Anterior cingulate cortex (tissue), 58 donors: ENCODE measurements at places on chromosomes 5 and 9.

DNA sequence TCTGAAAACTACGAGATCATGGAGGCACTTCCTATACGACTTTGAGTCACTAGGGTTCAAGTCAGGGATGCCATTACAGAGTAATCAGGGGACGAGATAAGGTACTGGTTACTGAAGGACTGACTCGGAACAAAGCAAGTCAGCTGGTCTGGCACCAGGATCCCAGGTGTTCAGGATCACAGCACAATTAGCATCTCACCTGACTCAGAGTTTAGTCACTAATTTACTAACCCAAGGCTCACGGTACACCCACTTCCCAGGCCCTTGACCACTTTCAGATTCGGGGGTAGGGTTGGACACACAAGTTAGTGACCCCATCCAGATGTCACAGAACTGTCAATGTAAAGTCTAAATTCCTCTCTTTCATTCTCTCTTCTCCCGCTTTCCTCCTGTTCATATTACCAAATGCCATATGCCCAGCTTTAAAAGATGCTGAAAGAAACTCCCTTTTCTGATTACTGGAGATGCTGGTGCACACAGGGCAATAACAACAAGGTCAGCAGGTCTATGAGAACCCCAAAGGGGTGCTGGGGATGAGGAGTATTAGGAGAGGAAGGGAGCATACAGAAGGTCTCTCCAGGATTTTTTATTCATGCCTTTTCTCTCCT, 657.8 kb downstream of the TLE1 start:
- DNase-seq, result no peak

- no peak for DNase-seq
These were observed 5.4 kb downstream of the GOLM1 start for GRCh38 chr9:86093788-86094555.

DNA sequence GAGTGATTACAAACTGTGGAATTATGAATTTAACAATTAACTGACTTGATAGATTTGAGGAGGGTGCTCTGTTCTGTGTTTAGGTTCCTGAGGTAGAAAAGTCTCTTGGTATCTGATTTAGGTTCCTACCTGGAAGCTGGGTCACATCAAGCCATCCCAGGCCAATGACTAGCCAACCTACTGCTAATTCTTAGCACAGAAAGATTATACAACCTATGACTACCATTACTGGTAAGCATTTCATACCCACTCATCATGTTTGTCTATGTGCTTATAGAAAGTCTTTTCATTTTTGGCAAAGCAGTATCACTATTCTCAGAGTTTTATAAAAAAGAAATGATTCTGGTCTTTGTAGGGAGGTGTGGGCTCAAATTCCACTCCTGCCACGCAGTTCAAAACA, 49.7 kb downstream of the GNAQ start:
- DNase-seq, result no peak

DNA sequence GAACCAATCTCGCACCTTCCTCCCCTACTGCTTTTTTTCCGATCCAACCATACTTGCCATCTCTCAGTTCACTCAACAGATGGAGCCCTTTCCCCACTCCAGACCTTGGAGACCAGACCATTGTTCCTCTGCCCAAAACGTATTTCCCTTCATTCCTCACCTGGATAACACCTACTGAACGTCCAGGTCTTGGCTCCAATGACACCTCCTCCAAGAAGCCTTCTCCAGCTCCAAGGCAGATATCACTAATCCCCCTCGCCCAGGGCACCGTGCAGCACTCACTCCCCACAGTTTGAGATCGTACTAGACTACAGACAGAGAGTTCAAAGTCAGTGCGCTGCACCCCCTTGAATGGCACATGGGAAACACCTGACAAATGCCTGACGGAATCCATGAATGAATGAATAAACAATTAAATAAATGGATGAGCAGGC, 47.1 kb upstream of the AKNA start:
- peak; percentile 33 for DNase-seq

DNA sequence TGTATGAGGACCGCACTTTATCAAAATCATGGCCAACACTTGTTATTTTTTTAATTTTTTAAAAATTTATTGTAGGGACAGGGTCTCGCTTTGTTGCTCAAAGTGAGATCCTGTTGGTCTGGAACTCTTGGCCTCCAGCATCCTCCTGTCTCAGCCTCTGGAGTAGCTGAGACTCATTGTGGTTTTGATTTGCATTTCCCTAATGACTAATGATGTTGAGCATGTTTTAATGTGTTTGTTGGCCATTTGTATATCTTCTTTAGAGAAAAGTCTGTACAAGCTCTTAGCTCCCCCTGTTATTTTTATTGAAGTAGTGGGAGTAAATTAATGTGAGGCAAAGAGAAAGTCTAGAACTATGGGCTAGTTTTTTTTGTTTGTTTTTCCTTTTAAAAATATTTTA, 1.6 kb upstream of the RPS6 start:
- no peak for DNase-seq

- DNase-seq, result no peak
These were observed 88.4 kb upstream of the GRAMD2B start for GRCh38 chr5:126334760-126335159.

- no peak for DNase-seq
These were observed 229.3 kb downstream of the SLF1 start for GRCh38 chr5:94847726-94848125.

- no peak for DNase-seq
These were observed 323.8 kb downstream of the PSAT1 start for GRCh38 chr9:78620764-78621163.

GRCh38 chr5:119465640-119466039, 13.3 kb downstream of the HSD17B4 start:
- DNase-seq, result no peak

DNA sequence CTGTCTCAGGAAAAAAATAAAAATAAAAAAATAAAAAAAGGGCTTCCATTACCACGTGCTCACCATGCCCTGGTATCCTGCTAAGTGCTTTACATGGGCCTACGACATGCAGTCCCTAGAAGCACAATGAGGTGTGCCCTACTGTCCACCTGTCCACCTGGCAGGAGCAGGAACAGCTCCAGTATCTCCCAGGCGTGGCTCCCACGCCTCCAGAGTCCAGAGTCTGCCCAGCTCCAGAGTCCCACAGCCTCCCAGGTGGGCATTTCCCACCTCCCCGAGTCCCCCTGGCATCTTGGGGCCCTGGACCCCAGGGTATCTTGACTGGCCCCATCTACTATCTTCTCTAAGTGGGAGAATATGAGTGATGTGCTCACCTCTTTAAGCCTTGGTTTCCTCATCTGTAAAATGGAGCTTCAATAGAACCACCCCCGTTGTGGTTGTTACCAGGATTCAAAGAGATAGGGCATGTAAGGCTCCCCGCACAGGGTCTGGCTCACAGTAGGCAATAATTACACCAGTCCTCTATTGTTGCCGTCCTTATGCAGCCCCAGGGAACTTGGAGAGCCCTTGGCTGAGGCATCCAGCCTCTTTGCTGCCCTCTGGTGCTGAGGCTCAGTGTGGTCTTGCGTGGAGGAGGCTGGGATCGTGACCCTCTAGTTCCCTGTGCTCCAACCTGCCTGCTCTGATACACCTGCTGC, 8.9 kb downstream of the CXCL14 start:
- no peak for DNase-seq

DNA sequence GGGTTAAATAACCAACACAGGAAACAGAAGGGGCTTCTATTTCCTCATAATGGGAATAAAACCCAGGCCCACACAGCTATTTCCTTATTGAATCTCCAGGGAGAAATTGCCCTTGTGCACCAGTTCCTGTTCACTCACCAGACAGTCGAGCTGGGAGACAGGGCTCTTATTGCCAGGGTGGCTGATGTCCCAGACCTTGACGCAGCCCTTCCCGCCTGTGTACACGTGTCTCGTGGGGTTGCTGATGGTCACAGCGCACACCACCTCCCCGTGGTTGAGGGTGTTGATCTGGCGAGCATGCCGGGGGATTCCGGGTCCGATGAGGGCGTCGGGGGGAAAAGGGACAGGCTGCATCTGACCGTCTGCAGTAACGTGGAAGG, 96.5 kb downstream of the TLE1 start:
- DNase-seq, result no peak

DNA sequence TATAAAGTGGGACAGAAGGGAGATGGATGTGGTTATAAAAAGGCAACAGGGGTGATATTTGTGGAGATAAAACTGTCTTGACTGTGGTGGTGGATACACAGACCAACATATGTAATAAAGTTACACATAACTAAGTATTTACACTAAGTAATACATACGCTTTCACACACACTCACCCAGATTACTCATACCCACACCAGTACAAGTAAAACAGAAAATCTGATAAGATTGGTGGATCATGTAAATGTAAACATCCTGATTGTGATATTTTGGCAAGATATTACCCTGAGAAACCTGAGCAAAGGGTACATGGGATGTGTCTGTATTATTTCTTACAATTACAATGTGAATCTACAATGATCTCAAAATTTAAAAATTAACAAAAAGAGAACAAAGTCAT, 53.3 kb upstream of the SLIT3 start:
- no peak for DNase-seq

DNA sequence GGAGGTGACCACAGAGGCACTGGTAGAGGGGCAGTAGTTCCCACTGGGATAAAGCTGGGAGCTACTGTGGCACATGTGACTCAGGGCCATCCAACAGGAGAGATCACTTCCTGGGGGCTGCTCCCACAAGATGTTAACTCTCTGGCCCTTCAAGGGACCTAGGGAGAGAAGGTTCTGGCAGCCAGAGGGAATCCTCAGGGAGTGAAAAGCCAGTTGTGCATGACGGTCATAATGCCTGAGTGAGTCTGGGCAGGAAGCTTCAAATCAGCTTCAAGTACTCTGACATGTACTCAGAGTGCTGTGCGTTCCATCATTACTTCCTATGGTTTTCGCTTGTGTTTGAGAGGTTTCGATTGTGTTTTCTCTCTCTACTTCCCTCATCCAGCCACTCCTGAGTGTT, 388.5 kb downstream of the GABRG2 start:
- DNase-seq, result no peak

DNA sequence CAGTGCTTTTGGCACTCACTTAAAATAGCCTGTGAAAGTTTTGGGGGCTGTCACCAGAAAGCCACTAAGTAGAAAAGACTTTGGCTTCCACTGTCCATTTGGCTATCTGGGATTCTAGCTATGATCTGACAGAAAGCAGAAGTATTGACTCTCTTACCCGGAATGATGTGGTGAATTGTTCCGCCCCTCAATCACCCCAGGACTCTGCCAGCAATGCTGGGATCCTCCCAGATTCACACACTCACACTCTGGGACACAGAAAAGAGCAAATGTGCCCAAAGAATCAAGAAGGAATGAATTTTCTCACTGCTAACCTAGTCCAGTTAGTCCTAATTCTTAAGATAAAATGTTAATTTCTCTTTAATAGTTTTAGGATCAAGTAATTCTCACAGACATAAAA, 576.9 kb downstream of the BNC2 start:
- no peak for DNase-seq

GRCh38 chr9:124355941-124356744, 59.1 kb downstream of the PSMB7 start:
- no peak for DNase-seq

DNA sequence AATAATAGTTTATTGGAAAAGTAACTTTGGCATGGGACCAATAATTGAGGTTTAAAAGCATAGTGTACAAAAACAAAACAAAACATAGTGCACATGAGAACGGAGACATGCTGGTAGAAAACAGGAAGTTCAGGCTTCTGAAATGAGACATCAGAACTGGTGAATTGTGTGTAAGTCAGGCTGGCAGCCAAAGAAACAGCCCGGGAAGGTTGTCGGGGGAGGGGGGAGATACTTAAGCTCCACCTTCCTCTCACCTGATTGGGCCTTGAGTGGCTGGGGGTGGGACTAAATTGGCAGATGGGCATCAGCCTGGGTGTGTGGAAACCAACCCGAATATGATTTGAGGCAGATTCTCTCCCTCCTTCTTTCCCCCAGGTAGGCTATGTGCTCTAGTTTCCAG, 256.3 kb downstream of the SMARCA2 start:
- no peak for DNase-seq
